Neural crest cell (in vitro differentiated cells): ENCODE measurements at places on chromosomes 3 and 15.

- no peak for DNase-seq
Measured at GRCh38 chr3:133400006-133400515, at the start of gene BFSP2. Gene BFSP2, plus strand, starts transcription at chr3:133400056. Its CDS starts 28 bp downstream, at chr3:133400084.

DNA sequence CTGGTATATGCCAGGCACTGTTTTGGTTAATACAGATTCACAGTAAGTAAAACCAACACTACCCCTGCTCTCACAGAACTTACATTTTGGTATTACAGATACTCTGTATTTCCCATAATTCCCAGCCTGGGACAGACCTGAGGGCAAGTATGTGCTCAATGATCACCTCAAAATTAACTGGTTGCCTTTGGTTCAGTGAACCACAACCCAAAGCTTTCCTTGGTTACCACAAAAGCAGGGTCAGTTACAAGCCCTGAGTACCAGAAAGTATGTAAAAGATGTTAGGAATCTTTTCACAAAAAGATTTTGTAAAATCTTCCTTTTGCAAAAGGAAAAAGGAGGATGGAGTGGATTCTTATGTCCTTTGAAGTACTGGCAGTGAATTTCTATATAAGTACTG lies 72.2 kb upstream of the GUCA1C start:
- no peak for DNase-seq

DNA sequence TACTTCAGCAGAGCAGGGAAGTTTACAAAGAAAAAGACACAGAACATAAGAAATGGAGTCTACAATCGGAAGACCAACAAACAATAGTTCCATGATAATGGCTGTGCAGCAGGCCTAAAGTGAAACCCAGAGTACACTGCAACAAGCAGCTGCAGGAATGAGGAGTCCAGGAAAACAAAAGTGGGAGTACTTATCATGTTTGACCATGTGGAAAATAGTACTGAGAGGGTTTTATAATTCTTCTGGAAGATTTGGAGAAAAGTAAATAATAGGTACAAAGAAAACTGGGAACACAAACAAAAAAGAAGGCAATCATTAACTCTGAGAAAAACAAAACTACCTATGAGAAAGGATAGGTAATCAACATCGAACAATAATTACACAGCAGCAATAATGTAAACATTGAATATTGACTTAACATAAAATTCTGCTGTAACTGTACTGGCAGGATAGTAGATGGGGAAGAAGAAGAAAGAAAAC lies 87.5 kb downstream of the NEK10 start:
- DNase-seq: no peak

DNA sequence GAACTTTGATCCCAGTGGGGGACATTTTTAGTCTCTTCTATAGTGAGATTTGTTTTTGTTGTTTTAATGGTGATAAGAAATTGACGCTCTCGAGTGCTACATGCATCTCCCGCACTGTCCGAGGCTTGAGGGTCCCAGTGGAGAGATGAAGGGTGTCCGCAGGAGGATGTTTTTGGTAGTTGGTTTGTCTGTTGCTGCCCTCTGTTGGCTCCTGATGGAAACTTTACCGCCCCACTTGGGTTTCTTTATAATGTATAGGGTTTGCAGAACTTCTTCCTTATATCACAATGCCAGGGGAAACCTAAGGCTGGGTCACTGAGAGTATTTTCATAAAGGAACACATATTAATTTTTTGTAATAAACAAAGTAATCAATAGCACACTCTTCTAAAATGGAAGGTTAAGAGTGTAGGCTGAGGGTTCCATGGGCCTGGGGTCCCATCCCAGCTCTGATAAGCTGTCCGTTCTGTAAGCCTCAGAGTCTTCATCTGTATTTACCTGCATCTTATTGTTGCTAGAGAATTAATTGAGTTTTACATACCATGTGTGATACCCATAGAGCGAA lies 185.3 kb upstream of the FEZF2 start:
- DNase-seq: peak; percentile 59

- no peak for DNase-seq
Measured at GRCh38 chr3:137259089-137259488, 301.3 kb downstream of the IL20RB start.

DNA sequence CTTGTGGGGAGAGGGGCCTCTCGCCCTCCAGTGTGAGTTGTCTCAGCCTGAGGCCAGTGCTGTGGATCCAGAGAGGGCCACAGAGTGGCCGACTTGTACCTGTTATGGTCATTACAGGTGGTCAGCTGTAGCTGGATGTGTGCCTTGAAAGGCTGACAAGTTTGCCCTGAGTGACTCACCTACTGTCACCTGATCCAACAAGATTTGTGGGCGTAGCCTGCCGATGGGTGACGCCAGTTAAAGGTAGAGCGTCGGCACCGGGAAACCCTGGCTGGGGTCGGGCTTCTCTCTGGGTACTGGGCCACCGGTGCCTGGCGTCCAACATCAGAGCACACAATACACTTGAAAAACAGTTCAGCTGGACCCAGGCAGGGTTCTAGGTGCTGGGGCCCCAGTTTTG lies 2.8 kb upstream of the ISG20 start:
- no peak for DNase-seq

- no peak for DNase-seq
Measured at GRCh38 chr3:54185740-54186139, 63.4 kb downstream of the CACNA2D3 start.

DNA sequence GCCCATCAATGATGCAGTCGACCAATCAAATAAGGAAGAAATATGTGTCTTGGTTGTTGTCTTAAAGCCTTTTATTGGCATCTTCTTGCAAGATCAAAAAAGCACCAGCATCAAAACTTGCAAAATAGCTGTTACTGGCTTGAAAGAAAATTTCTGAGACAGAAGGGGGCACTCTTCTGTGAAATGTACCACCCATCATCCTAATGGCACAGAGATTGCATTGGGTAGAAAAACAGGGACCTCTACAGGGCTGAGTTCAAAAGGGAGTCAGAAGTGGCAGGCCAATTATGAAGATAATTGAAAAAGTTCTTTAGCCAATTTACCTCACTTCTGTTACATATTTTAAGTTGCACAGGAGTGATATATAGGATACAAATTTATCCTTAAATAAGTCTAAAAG lies 122.3 kb upstream of the GPR149 start:
- DNase-seq: no peak

DNA sequence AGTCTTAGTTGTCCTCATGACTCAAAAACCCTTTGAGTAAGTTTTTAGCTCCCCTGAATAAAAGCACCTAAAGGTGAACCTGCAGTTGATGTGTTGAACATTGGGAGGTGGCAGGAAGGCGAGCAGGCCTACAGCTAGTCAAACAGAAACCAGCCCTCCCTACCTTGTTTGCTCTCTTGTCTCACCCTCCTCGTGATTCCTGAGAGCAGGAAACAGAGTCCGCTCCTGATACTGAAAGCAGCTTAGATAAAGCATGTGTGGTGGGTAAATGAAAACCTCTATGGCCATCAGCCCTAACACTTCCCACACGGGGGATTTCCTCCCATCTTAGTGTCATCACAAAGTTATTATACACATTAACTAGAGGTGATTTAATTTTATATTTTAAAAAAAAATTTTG lies 21.8 kb upstream of the CLDN18 start:
- DNase-seq: no peak

DNA sequence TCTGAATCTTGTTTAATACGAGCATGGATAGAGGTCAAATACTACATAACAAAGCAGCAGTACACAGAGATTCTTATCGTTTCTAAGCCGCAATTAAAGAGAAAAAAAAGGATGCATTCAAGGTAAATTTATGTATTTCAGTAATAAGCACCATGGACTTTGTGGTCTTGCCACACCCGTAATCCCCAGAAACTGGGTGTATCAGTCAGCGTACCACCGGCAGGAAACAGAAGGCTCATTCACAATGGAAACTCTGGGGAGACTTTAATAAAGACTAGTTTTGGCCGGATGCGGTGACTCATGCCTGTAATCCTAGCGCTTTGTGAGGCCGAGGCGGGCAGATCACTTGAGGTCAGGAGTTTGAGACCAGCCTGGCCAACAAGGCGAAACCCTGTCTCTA lies 81.9 kb upstream of the ZNF280D start:
- no peak for DNase-seq

GRCh38 chr3:122903171-122903570 lies 108.3 kb downstream of the SLC49A4 start:
- DNase-seq: no peak

DNA sequence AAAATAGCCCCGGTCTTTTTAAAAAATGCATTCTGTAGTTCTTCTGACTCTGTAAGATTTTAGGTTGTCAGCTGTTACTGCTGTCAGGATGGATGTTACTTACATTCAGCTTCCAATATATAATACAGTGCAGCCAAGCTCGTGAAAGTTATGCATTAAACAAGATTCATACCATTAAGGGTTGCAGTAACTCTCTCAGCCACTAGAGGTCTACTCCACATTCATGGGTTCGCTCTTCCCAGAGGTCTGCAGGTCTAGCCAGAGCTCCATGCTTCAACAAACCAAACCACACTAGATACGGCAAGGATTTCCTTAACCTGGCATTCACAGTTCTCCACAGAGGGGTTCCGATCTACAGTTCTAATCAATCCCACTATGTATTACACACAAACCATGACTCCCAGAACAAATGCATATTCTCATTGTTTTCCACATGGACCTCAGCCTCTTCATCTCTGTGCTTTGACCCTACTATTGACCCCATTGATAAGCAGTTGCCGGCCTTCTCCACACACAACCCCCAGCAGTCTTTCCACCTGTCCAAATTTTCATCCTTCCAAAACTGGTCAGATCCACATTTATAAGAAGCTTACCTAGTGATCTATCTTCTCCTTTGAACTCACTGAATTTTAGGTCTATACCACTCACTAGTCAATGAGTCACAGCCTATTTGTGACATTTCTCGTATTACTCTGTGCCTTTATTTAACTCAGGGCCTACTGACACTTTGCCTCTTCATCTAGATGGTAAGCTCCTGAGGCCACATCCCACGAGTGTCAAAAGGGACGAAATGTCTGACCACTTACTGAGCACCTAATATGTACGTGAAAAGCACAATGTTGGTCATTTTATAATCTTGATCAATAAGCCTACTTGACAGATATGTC lies 33.7 kb downstream of the RORA start:
- DNase-seq: peak; percentile 11

GRCh38 chr15:43872416-43873020 lies 45.7 kb downstream of the WDR76 start:
- peak; percentile 50 for DNase-seq

- DNase-seq: no peak
Measured at GRCh38 chr15:31465083-31465955, 138.7 kb downstream of the KLF13 start.

GRCh38 chr3:105827959-105828358 lies 40.9 kb downstream of the CBLB start:
- DNase-seq: no peak

DNA sequence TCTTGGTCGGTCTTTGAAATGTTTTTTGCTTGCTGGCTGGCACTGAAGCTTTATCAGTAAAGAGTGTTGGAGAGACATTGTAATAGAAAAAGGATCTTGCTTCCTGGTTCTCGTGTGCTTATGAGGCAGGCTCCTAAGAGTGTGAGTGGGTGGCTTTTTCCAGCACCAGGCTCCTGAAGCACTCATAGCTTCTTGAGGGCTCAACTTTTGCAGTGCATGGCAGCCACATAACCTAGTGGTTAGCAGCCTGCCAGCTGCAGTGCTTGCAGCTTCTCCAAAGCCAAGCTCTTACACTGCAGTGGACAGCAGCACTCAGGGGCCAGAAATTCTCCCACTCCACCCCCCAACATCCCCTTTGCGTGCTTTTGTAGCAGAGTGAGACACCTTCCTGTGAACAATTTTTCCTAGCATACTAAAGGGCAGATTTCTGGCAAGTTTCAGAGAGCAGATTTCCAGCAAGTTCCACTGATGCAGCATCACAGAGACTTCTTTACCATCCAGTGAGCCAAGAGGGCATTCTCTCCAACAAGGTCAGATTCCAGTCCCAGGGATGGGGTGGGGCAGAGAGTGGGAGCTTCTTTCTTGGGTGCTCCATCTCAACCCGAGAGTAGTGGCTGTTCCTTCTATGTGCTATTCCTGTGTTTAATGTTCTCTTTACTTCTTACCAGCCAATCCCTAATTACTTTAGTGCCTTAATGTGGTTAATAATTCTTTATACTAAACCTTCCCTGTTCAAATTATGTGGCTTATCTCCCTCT lies 15.8 kb upstream of the ARHGEF26 start:
- no peak for DNase-seq

DNA sequence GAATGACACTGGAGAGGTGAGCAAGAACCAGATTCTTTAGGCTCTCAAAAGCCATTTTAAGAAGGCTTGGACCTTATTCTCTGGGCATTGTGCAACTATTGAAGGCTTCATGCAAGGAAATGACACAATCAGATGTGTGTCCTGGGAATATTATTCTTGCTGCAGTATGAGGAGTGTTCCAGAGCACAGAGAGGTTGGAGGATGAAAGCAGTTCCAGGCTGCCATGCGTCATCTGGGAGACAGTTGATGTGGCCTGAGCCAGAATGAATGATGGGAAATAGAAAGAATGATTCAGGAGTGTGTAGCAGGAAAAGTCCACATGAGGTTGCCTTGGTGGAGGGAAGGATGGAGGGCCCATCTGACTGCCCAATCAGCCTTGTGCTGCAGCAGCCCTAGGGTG lies 123.1 kb downstream of the CHCHD6 start:
- no peak for DNase-seq

DNA sequence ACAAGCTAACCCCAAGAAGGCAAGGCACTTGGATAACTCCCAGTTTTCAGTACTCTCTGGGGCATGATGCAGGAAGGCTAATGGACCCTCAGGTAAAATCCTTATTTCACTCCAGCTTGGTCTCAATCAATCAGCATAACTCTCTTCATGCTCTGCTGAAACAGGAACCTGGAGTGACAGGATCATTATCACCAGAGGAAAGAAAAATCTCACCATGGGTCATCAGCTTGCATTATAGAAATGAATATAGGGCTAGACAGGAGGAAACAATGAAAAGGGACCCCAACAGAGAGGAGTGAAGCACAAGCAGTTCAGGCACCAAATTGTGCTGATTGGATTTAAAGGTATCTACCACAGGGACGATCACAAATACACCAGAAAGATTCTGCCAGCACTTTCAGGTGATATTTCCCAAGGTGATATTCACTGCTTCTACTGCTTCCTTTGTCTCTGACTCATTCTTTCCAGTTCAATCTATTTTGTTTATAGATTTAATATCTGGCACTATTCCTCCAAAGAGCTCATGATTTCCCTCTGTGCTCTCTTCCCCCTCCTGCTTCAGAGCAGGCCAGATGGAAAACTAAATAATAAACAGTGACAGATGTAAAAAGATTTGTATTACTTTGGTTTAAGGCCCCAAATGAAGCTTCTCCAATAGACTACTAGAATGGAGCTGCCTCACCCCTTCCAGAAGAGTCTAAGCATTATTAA lies 22.9 kb upstream of the THUMPD3 start:
- DNase-seq: no peak

GRCh38 chr3:55701997-55702396 lies 214.9 kb upstream of the WNT5A start:
- no peak for DNase-seq

DNA sequence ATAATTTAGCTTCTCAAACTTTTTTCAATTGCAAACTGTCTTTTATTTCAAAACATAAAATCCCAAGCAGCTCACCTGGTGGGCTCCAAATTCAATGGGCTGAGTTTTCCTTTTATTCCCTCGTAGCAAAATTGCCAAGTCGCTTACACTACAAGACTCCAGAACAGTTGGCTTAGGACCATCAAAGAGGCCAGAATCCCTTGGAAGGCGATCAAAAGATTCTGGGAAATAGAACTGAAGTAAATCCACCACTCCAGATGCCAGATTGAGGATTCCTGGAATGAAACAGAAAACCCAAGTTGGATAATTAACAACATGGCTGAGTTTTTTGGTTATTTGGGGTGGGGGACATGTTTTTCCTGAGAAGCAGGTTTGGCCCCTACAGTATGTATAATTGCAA lies 87.7 kb upstream of the DCLK3 start:
- DNase-seq: no peak
